ENCODE measurements at places on chromosomes 2 and 18.

DNA sequence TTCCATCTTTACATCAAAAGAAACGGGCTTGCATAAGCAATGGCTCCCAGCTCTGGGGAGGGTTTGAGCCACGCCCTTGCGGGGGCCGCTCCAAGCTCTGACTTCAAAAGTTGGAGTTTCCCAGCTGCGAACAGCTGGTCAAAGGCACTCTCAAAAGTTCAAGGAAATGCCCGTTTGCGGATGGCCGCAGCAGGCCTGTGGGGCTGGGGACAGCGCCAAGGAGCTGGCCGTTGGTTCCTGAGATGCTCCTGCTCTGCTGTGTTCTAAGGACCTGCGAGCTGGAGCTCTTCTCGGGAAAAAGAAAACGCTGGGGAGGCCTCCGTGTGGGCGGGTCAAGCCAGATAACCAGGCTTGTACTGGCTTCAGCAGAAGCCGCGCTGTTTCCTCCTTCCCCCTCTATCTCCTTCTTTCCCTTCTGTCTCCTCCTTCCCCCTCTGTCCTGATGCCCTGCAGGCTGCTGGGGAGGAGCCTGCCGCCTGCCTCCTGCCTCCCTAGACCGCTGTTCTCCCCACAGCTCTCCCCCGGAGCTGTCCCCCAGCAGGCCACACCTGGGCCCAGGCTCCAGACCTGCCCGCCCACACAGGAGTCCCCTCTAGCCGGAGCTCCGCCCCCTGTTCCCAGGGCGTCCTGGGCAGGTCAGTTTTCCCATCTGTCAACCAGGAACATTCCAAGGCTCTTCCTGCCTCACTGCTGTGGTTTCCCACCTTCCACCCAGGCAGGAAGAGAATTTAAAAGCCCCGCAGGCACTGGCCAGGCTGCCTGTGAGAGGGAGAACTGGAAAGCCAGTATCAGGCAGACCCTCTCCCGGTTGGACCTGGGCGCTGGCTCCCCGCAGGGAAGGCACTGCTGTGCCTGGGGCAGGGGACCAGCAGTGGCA lies 14.1 kb downstream of the KLF11 start:
- DNase-seq = peak; percentile 52

DNA sequence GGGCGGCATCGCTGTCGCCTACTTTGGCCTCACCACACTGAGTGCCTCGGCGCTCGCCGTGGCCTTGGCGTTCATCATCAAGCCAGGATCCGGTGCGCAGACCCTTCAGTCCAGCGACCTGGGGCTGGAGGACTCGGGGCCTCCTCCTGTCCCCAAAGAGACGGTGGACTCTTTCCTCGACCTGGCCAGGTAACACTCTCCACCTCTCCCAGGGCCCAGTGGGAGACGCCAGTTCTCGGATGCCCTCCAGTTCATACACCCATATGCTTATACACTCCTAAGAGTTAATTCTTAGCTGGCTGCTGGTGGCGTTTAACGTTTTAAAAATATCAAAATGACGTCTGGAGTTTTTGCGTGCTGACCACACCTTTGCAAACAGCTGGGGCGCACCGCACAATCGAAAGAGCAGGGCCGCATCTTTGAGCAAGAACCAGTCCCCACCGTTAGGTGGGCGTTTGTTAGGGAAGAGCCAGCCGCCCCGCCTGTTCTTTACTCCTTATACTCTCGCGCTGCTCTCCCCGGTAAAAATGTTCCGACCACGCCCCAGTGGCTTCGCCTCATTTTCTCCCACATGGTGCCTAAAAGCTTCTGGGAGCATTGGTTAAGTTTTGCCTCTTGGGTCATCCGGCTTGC lies 899 bp downstream of the SLC1A4 start:
- DNase-seq = peak; percentile 19

DNA sequence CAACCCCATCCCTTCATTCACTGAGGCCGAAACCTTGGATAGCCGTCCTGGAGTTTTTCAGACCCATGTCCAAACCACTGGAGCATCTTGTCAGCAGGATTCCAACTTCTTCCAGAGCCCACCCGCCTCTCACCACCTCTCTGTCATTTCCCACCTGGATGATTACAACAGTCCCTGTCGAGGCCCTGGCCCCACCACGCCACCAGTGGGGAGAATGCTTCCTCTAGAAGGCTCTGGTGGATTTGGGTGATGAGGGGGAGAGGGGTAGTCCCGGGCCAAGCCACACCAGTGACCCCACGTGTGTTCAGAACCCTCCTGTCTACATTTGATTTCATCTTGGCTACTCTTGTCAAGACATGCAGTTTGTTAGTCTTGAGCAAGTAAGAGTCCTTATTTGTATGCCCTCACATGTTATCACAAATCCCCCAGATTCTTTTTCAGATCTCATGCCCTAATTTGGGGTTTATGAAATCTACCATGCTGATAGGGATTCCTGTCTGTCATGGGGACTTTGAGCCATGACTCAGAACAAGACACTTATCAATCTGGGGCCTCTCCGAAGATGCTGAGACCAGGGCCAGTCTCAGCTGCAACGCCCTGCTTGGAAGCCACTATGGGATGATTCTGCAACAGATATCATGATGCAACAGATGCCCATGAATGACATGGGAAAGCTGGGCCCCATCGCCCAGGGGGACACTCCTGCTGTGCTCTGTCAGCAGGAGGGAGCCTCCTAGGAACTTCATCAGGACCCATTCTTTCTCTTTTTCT lies 186.1 kb downstream of the ZFP36L2 start:
- no peak for DNase-seq

DNA sequence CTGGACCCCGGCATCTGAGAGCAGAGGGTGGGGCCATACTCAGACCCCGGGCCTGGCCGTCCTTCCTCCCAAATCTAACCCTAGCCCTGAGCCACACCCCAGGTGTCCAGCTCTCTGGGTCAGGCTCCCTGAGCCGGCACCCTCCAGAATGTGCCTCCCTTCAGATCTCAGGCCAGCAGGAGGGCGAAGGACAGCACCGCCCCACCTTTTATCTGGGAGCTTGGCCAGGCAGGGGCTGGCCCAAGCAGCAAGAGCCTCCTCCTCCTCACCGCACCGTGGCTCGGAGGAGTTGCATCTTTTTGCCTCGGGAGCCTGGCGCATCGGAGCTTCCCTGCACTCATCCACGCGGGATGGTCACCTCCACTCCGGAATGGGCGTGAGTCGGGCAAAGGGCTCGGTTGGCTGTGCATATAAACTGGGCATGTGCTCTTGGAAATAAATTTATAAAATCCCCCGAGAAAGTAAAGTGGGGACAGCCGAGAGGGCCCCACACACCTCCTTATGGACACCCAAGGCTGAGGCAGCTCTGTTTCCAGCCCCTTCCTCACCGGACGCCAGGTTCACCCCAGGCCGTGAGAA lies 69.1 kb upstream of the CTDP1 start:
- no peak for DNase-seq
